ENCODE measurements at places on chromosomes 11 and 22. TPM values are rescaled to one million over a fixed set of nuclear protein-coding genes. Genes with fewer than 3 reads are reported as not detected.

DNA sequence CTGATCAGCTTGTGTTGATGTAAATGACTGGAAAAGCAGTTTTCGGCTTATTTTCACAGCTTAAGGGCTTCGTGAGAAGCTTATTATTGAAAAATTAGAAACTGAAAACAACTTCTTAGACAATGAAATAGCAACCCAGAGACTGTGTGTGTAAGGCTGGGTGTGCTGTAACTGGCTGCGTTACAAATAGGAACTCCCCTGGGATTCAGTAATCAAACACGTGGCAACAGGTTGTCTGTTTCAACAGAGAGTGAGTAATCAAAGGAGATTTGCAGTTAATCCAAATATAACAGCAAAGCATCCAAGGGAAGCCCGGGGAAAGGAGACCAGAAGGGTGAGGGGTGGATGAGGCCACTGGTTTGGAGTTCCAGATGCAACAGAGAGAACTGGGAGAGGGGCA is 19.2 kb downstream of the NTM start:
- H3K27ac ChIP-seq: no peak overlapping the region
- no peak for DNase-seq
- no peaks in the 10 kb centered on the region for H3K36me3 ChIP-seq

DNA sequence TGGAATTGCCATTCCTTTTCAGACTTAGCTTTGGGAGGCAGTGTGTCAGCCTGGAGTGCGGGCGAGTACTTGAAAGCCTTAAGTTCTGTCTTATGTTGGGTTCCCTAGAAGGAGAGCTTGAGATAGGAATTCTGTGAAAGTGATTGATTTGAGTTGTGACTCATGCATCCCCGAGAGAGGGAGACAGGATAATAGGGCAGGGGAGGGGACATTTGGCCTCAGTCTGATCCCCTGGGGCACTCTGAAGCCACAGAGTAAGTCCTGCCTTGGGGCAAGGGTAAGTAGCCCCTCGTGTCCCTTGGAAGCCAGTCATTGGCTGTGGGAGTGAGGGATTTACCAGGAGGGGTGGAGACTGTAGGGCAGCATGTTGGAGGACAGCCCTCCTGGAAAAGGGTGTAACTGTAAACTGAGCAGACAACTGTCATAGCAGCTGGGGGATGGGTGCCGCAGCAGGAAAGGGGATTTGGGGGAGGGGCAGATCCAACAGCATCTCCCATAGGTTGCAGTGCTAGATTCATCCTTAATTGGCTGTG is 44.0 kb downstream of the KIAA1671 start:
- H3K36me3 ChIP-seq: no peaks in the 10 kb centered on the region
- H3K27me3 ChIP-seq: no peaks in the 10 kb centered on the region
- DNase-seq: no peak
- peak overlapping the region; percentile 6 for H3K4me3 ChIP-seq

The LGALS12 gene
- 0.89 TPM for total RNA-seq

The C11orf87 gene
- 0.88 TPM for total RNA-seq

The C11orf65 gene
- 1.6 TPM for total RNA-seq

DNA sequence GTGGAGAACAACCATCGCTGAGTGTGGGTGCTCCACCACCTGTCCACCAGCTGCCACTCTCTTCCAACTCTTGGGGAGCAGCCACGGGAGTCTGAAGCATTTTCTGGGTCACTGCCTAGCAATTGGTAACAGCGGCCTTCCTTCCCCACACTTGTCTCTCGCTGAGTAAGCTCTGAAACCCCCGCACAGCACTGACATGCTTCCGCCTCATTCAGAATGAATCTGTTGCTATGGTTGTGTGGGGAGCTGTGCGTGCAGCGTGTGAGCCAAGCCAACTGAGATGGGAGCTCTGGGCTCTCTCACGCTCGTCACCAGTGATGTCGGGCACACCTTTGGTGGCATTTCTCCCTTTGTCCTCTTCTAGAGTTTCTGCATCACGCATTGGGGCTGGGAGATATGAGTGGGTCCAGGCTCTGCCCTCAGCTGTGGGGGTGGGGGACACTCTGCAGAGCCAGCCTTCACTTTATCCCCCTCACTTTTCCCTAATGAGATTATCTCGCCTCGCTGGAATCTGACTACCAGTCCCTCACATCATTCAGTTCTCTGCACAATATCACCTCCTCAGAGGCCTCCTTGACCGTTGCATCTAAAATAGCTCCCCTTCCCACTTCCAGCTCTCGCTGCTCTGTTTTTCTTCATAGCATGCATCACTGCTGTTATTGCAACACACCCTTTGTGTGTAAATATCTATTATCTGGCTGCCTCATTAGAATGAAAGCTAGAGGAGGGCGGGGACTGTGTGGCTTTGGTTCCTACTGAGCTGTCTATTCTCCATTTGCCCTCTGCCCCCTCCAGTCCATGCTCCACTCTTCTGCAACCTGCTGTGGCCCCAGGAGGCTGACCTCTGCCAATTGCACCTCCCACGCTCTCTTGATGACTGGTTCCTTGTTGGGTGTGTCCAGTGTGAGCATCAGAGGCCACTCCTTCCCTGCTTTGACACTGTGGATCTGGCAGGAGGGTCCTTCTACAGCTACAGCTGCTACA is 569.9 kb upstream of the CADM1 start:
- H3K27me3 ChIP-seq: peaks cover 19% of the 10 kb centered on the region
- no peak for DNase-seq
- no peaks in the 10 kb centered on the region for H3K36me3 ChIP-seq
- H3K4me1 ChIP-seq: peaks cover 10% of the 10 kb centered on the region
- H3K4me3 ChIP-seq: no peak overlapping the region

- no peak overlapping the region for H3K27ac ChIP-seq
- no peak overlapping the region for H3K4me3 ChIP-seq
- H3K36me3 ChIP-seq: no peaks in the 10 kb centered on the region
- H3K27me3 ChIP-seq: peaks cover 15% of the 10 kb centered on the region
Observed at GRCh38 chr11:15233371-15234165, 118.8 kb downstream of the INSC start.

GRCh38 chr11:3164552-3165151 is 458 bp downstream of the OSBPL5 start:
- H3K27me3 ChIP-seq: peaks cover 28% of the 10 kb centered on the region
- DNase-seq: no peak
- no peak overlapping the region for H3K27ac ChIP-seq
- H3K4me1 ChIP-seq: peaks cover 41% of the 10 kb centered on the region

DNA sequence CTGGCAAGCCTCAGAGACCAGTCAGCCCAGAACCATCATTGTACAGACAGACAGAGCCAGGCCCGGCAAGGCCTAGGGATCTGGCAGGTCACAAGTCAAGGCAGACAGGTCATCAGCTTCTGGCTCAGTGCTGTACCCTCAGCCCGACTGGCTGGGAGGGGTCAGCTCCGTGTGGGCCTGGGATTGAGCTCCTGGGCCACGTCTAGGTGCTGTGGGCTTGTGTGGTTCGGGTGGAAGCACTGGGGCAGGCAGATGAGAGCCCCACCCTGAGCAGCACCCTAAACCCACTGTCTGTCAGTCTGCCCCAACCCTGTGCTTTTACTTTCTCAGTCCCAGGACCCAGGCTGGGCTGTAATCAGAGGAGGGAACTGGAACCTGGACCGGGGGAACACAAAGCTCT is 26.9 kb upstream of the P2RY2 start:
- H3K27ac ChIP-seq: no peak overlapping the region
- no peaks in the 10 kb centered on the region for H3K36me3 ChIP-seq
- H3K4me3 ChIP-seq: no peak overlapping the region
- peaks cover 28% of the 10 kb centered on the region for H3K4me1 ChIP-seq
- DNase-seq: no peak
- H3K27me3 ChIP-seq: no peaks in the 10 kb centered on the region

The TMPRSS5 gene
- 2.3 TPM for total RNA-seq

- no peak for DNase-seq
- no peak overlapping the region for H3K4me3 ChIP-seq
- H3K36me3 ChIP-seq: peaks cover 24% of the 10 kb centered on the region
Observed at GRCh38 chr22:19061471-19062138, 60.6 kb downstream of the DGCR2 start.
